ENCODE measurements at places on chromosomes 16 and 17. TPM values are rescaled to one million over a fixed set of nuclear protein-coding genes. Genes with fewer than 3 reads are reported as not detected.

- DNase-seq: peak; percentile 72
Observed at GRCh38 chr17:81044764-81045589, 10.0 kb downstream of the BAIAP2 start.

DNA sequence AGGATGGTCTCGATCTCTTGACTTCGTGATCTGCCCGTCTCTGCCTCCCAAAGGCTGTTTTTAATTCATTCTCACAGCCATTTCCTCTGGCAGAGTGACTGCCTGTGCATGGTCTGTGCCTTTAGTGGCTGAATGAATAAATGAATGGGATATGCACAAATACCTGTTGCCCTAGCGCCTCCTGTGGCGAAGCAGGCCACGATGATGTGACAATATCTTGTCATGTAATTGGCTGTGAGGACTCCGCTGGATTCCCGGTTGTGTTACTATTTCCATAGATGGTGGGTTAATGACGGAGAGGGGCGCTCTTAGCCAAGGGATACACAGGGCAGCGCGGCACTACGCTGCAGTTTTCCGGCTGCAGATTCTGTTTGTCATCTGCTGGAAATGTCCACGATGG lies 26.8 kb upstream of the ENDOV start:
- DNase-seq: no peak

GRCh38 chr16:68744744-68745280 lies 7.7 kb downstream of the CDH1 start:
- DNase-seq: no peak

DNA sequence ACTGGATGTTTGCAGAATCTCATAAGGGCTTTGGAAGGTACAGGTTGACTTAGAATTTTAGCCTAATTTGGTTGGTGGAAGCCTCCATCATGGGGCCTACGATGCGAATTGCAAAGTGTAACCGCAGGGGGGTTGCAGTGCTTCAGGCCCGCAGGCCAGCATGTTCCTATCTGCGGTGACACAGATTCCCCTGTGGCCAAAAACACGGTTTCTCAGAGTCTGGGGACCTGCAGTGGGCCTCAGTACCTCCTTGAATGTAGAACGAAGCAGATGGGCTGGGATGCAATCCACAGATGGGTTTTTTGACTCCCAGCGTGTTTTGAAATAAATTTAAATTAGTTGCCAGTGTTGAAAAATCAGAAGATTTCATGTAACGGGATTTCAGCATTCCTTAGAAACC lies 34.7 kb downstream of the KIAA0513 start:
- DNase-seq: no peak

The NHLRC4 gene
- total RNA-seq: 2.7 TPM
